Activated CD4-positive, alpha-beta memory T cell treated with anti-CD3 and anti-CD28 coated beads for 36 hours (primary cell): ENCODE measurements at places on chromosomes 5 and 9.
A peak's percentile ranks its signal among the peaks of the same experiment; 100 is the strongest.

DNA sequence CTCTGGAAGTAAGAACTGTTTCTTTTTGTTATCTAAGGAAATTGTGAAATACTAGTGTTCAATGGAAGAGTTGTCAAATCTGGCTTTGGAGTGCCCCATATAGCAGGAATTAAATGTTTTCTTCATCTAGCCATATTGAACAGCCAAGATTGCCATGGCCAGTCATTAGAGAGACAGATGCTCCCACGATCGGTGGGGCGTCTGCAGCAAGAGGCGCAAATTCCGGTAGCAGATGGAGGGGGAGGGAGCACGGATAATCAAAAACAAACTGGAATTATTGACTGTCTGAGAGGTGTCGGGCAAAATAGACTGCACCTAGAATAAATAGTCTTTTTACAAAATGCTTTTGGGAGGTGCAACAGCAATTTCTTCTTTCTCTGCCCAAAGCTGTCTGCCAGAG lies 139.1 kb upstream of the FSTL4 start:
- DNase-seq = no peak

GRCh38 chr5:154264549-154265196 lies 74.1 kb downstream of the GALNT10 start:
- DNase-seq = no peak

DNA sequence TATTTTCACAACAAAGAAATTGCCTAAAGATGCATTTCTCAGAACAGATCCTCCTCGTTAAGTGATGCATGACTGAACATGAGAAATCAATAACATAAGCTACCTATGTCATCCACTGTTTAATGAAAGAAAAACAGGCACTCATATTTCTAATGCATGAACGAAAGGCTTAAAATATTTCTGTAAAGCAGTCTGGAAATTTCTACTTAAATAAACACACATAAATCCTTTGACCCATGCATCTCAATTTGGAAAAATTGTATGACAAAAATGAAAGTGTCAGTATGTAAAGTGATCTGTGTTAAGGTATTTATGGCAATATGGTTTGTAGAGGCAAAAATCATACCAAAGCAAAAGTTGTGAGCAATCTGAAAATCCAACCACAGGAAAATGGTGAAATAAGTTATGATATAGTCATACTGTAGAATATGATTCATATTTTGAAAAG lies 399.2 kb upstream of the GRAMD2B start:
- DNase-seq = no peak

- no peak for DNase-seq
Observed at GRCh38 chr5:67081261-67081660, 115.3 kb downstream of the CD180 start.

DNA sequence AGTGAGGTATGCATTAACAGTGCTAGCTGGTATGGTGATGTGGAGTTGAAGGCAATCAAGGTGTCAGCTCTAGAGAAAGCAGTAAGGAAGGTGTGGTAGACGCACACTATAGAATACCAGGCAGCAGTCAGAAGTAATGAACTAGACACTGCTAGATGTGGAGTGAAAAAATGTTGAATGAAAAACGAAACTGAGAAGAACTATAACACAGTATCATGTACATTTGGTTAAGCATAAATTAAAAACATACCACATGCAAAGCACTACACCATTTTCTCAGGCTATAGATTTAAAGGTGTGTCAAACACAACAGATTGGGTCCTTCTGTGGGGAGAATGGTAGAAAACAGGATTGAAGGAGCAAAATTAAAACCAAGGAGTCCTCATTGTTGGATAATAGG lies 15.4 kb downstream of the ZNF622 start:
- no peak for DNase-seq

- DNase-seq = no peak
Observed at GRCh38 chr5:83530193-83530592, 58.6 kb downstream of the VCAN start.

GRCh38 chr9:81984928-81985327 lies 3.6 kb upstream of the SPATA31D1 start:
- DNase-seq = no peak

GRCh38 chr5:109866051-109866450 lies 176.3 kb downstream of the MAN2A1 start:
- DNase-seq = no peak

GRCh38 chr5:111731638-111732037 lies 25.4 kb downstream of the NREP start:
- no peak for DNase-seq

- DNase-seq = peak; percentile 52
Observed at GRCh38 chr5:52915176-52915875, 73.8 kb upstream of the ITGA2 start.

DNA sequence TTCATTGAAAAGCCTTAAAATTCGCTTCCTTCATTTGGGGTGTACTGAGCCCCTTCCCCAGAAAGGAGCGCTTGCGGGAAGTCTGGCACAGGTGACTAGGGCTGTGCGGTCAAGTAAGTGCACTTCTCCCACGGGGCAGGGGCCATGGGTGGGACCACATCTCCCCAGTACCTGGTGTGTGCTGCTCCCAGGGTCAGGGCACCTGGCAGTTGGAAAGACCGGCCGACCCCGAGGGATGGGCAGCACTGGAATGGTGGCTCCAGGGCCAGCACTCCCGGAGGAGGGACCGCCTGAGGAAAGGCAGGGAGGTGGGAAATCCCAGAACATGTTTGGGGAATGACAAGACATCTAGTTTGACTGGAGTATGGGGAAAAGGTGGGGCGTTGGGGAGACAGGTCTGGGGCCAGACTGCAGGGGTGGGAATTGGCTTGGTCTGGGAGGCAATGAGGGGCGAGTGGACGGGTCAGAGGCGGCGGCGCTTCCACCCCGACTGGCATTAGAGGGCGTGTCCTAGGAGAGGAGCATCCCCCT lies 727 bp upstream of the GLIPR2 start:
- DNase-seq = no peak

DNA sequence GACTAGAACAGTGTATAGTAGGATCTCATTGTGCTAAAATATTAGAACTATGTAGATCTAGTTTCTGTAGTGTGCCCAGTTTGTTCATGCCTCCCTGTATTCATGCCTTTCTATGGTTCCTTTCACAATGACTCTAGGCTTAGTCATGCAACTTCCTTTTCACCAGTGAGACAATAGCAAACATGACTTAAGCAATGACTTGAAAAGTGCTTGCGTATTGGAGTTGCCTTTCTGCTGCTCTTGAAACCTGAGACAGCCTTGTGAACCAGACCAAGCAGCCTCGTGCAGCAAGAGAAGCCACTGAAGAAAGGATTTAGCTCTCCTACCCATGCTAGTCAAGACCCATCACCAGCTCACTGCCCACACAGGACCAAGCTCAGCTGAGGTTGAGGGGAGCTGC lies 294.5 kb upstream of the TAS2R1 start:
- no peak for DNase-seq

DNA sequence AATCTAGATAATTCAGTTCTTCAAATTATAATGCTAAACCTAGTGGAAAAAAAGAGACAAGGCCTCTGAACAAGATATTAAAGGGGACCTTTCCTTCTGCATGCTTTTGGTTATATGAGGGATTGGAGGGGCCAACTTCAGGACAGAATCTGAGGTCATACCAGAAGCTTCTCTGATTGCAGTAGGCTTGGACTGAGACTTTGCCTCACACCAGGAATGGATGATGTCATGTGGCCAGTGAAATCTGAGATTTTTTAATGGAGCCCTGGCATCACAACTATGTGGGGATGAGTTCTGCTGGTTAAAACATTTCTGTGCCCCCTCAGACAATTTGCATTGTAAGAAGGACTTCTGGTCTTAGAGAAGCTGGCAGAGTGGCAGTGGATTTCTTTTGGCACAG lies 88.6 kb downstream of the ANGPTL2 start:
- no peak for DNase-seq

DNA sequence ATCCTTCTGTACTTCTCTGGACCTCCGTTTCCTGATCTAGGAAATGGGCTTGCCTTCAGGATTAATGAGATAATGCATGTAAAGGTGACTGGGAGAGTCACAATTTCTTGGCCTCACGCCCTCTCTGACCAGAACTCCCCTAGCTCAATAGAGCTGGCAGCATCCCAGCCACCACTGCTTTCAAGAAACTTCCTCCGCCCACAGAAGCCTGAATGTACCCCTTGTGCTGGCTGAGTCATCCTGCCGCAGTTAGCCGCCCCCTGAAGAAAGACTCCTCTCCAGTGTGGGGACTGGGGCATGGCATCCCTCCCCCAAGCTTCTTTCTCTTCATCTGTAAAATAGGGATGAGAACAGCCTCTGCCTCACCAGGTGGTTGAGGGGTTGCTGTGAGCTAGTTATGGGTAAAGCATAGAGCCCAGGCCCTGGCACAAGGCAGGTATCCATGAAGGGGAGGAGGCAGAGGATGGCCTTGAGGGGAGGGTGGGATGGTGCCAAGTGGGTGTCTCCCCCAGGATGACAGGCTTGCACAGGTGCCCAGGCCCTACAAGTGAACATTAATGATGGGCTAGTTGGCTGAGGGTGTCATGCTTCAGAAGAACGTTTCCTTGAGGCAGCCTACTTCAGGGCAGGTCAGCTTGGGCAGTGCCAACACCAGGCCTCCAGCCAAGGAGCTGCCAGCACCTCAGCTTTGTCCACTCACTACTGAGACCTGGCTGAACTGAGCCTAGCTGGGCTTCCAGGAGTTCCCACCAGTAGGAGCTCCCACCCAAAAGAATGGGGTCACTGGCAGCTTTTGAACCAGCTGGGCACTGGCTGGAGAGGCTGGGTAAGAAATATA lies 3.4 kb downstream of the PDLIM4 start:
- DNase-seq = peak; percentile 57

- no peak for DNase-seq
Observed at GRCh38 chr5:72651779-72652178, 144.6 kb upstream of the ZNF366 start.

- no peak for DNase-seq
Observed at GRCh38 chr9:95764533-95765319, 110.8 kb upstream of the ERCC6L2 start.

DNA sequence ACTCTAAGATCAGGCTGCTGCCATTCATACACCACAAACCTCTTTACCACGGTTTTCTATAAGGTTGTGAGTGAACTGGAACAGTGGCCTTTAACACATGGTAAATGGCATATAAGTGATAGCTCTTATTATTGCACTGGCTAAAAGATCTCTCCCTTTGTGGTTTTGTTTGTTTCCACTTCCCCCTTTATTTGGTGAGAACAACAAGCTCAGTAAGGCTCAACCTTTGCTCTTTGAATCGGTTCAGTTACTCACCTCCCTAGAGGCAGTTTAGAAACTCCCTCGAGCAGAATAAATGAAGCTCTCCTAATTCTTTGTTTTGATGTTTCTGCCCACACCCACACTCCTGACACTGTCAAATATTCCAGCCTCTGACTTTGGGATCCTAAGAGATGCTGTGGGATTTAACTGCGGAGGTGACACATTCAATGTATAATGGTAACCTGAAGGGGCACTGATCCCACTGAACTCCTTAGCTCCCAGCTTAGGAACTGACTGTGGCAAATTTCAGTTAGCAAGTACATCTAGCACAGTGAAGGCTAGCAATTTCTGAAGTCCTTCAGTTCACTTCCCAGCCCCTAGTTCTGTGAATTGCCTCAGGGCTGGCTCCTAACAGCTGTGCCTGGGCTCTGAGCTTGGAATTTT lies 22.5 kb upstream of the RAD23B start:
- no peak for DNase-seq

GRCh38 chr9:111937781-111938426 lies 41.3 kb downstream of the UGCG start:
- peak; percentile 88 for DNase-seq

DNA sequence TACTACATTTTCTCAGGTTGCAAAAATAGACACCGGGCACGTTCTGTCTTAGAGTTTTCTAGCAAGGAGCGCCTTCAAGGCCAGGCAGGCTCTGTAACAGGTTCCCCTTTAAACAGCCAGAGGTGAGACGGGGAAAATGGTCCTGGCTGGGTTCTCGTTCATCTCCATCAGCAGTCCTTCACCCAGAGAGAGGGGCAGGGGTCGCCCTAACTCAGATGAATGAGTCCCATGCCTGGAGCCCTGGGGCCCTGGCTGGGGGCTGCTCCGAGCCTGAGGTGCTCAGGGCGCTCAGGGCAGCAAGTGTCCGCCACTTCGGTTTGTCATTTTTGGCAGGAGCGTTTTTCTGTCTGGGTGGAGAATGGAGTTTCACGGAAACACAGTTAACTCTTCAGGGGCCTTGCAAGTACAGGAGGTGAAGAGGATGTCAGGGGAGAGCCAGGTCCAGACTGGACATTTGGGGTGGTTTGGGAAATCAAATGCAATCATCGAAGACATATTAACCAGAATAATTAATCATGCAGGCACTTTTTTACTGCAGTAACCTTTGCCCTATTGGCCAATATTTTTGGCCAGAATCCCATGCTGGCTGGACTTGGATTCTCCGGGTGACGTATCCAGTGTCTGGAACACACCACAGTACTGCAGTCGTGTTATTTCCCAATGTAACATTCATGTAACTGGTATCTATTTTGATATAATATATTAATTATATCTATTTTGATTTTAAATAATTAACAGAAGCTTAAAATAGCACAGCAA lies 2.9 kb downstream of the NTNG2 start:
- DNase-seq = no peak

- no peak for DNase-seq
Observed at GRCh38 chr5:33692980-33693379, 198.8 kb downstream of the ADAMTS12 start.

- peak; percentile 77 for DNase-seq
Observed at GRCh38 chr9:21031091-21031807, at the start of gene HACD4. HACD4 (minus strand) TSS chr9:21031640; CDS start chr9:21031590, 50 bp downstream.

DNA sequence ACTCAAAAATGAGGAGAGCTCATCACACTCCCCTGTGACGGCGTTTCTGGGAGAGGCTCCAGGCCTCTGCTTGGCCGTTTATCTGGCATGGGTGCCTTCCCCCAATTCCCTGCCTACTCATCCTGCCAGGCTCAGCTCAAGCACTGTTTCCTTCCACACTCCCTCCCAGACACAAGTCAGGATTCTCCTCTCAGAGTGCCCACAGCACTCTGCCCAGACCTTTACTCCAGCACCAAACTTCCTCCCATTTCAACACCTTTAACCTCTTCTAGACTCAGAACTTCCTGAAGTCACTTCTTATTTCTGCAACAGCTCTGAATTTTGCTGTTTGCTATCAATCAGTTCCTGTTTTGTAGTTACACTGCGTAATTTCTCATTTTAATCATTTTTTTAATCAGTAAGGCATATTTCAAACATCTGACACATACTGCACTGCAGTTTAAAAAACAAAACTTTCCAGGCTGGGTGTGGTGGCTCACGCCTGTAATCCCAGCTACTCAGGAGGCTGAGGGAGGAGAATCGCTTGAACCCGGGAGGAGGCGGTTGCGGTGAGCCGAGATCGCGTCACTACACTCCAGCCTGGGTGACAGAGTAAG lies 16.0 kb downstream of the TRMO start:
- peak; percentile 74 for DNase-seq

GRCh38 chr5:45062044-45062443 lies 253.3 kb downstream of the MRPS30 start:
- no peak for DNase-seq

DNA sequence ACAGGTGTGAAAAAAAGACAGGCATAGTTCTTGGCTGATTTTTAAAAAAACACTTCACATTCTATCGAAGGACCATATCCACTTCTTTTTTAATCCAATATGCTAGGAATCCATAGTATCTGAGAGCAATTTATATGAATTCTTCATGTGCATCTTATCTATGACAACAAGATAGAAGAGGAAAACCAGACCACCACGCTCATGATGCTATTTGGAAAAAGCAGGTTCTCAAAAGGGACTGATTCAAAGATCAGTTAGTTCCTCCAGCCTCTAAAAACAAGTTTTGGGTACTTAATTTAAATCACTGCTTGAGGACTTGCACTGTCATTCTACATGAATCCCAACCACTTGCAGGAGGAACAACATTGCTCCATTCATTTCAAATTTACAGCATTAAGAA lies 6.3 kb downstream of the MEF2C start:
- no peak for DNase-seq
